Cerebellar nuclear complex (tissue), 1 donor: ENCODE measurements at places on chromosomes 6 and 20.

DNA sequence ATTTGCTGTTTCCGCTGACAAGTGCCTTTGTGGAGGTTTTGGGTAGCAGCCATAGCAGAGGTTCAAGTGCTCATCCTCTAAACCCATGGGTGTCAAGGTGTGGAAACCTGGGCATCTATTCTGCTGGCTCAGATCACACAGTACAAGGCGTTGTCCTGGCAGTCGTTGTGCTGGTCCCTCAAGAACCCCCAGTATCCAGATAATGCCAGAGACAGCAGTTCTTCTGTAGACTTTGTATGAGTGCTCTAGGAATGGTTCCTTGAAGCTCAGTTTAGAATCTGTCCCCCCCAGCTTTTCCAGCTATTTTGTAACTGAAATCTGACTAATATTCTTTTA, 655.7 kb upstream of the MAP3K7 start:
- no peak for DNase-seq

- DNase-seq: no peak
Measured at GRCh38 chr6:37371154-37372083, 17.6 kb downstream of the RNF8 start.

- DNase-seq: no peak
Measured at GRCh38 chr6:119077643-119078375, 655 bp downstream of the FAM184A start.

- DNase-seq: no peak
Measured at GRCh38 chr20:13042458-13042794, 33.7 kb downstream of the SPTLC3 start.

- no peak for DNase-seq
Measured at GRCh38 chr6:104014163-104014959, 845.4 kb downstream of the HACE1 start.

- no peak for DNase-seq
Measured at GRCh38 chr6:121522265-121522664, 86.8 kb downstream of the GJA1 start.

GRCh38 chr6:83854001-83854501, 891 bp downstream of the RIPPLY2 start:
- no peak for DNase-seq

DNA sequence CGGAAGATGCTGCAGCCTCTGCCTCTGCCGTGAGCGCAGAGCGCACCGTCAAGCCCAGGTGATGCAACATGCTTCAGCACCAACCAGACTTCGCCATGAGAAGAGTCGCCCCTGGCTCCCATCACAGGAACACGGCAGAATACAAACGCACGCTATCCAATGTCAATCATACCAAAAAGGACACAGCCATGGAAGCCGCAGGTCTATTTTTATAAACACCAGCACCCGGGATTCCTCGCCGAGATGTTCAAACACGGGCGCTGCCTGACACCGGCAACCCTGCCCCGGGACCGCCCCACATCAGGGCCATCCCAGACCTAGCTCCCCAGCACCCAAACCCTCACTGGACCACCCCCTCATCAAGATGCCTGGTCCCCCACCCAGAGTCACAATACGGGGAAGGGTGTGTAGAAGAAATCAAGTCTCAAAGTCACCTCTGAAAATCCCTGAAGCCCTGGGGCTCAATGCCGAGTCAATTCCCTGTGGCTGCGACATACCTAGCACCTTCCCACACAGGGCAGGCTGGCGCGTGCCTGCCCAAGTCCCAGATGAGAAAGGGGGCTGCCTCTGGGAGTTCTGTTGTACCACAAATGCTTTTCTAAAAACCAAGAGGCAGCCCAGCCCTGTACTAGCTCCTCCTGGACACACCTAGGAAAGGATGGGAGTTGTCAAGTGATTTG, 17.9 kb downstream of the TAF4 start:
- no peak for DNase-seq

- DNase-seq: no peak
Measured at GRCh38 chr6:37122861-37123260, 47.1 kb upstream of the PIM1 start.

- DNase-seq: no peak
Measured at GRCh38 chr20:38326309-38326708, 20.0 kb upstream of the LBP start.

DNA sequence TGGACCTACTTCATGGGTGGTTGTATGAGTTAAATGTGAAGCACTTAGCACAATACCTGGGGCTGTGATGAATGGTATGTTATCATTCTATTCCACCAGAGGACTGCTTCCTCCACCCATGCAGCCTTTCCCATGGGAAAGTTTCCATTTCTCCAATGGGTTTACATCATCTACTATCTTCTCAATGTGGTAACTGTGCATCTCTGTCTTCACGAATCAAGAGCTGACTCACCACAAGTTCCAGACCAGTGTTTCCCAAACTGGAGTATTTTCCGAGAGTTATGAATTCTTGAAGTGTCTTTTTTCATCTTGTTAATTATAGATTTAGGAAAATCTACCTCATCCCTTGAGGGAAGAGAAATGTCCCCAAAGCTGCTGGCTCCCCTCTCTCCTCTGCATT, 182.8 kb downstream of the UNC5CL start:
- DNase-seq: no peak

- DNase-seq: no peak
Measured at GRCh38 chr20:51594236-51595057, 51.9 kb upstream of the NFATC2 start.

DNA sequence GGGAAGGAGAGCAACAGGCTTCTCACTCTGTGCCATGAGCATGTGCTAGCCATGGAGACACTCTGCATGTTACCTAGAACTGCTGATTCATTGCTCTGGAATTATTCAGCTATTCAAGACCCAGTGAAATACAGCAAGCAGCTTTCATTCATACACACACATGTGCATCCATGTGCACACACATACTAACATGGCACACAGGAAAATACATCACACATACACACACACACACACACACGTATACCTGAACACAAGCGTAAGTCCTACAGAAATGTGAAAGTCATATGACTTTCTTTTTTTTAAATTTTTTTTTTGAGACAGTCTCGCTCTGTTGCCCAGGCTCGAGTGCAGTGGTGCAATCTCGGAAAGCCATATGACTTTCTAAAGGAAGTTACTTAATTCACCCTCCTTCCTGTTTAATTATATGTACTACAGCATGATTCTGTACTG, 108.2 kb upstream of the NFATC2 start:
- no peak for DNase-seq

- no peak for DNase-seq
Measured at GRCh38 chr6:163721922-163722692, 307.6 kb downstream of the QKI start.

DNA sequence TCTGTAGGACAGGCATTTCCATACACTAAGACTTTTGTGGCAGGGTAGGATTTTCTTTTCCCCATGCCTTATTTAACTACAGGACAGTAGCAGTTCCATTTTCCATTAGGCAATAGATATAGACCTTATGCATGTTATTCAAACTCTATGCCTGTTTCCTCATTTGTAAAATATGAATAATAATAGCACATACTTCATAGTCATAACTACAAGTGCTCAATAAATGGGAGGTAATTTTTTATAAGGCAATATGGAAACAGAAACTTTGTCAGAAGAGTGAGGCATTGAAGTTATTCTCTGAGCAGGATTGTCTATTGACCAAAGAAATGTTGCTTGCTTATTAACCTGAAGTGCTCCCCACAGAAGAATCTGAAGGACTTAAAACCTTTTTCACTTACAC, 41.9 kb upstream of the TNFRSF21 start:
- DNase-seq: no peak

DNA sequence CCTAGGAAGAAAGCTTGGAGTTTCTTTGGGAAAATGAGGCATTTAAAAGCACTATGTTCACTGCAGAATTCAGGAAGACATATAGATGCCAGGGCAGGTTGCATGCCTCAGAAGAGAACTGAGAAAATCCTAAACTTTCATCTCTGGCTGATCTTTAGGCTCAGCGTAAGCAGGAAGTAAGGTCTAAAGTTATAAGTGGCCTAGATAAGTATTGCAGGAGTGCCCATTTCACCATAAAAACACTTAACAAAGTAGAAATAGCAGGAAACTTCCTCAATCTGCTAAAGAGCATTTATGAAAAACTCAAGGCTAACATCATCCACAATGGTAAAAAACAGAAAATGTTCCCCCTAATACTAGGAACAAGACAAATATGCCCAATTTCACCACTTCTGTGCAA, 320.3 kb downstream of the BMP2 start:
- no peak for DNase-seq

GRCh38 chr6:27133281-27134227, 113.9 kb upstream of the PRSS16 start:
- no peak for DNase-seq
